Large intestine (tissue), 12 donors: ENCODE measurements at places on chromosomes 2 and 18.
A peak's percentile ranks its signal among the peaks of the same experiment; 100 is the strongest.

- no peak for DNase-seq
These were observed 99.6 kb upstream of the ASB18 start for GRCh38 chr2:236363711-236364277.

DNA sequence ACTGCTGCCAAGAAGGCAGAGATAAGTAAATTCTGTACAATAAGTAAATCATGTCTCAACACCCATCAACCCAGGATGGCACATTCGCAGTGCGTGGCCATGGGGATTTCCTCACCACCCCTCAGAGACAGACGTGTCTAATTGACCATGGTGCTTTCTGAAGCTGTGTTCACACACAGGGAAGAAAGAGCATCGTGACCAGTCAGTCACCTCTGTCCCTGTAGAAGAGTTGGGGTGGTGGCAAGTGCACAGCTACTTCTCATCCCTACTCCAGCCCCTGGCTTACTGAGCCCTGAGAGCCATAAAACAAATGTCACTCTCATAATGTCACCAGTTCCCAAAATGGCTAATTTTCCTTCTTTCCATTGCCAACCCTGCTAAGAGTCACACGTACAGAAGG, 31.3 kb upstream of the MLPH start:
- no peak for DNase-seq

- DNase-seq = peak; percentile 43
These were observed 822 bp downstream of the UBE2E3 start for GRCh38 chr2:180980943-180981911.

GRCh38 chr18:55539240-55539639, 48.8 kb downstream of the TCF4 start:
- DNase-seq = no peak

DNA sequence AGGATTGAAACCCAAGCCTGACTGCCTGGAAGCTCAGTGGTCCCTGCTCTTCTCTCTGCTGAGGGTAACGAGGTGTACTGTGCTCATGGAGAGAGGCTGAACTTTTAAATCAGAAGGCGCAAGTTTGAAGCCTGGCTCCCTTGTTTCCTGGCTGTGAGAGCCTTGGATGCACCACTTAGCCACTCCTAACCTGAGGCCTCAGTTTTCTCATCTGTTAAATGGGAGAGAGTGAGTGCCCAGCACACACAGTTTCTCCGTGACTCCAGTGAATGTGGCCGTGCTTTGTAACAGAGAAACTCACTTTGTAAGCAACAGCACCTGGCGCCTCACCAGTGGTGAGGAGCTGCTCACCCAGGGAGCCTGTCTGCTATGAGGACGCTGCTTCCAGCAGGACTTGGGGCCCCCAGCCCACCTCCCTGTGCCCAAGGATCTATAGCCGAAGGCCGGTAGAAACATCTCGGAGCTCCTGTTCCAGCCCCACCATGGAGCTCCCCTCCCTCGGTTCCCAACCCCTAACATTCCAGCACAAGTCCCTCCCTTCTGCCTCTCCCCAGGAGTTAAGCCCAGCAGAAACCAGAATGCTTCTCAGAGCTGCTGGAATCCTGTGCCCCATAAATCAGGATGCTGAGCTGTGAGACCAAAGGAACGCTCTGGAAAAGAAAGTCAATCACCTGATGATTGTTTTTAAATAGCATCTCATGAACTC, 20.3 kb upstream of the KCNK3 start:
- no peak for DNase-seq

- DNase-seq = no peak
These were observed 9.1 kb downstream of the SP9 start for GRCh38 chr2:174343623-174344455.

GRCh38 chr2:100248044-100248330, 74.3 kb downstream of the LONRF2 start:
- DNase-seq = no peak

DNA sequence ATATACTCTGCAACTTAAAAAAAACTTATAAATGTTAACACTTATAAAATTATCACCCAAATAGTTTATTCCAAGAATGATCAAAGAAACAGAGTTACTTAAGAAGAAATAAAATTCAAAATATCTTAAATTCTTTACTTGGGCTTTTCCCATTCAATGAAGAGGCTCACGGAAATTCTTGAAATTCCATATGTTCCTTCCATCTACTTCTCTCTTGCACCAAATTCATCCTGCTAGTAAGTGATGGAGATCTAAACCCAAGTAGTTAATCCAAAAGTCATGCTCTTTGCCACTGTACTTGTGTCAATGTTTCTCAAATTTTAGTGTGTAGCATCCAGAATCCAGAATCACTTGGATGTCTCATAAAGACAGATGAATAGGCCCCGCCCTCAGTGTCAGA, 465.9 kb downstream of the TXNL1 start:
- no peak for DNase-seq

DNA sequence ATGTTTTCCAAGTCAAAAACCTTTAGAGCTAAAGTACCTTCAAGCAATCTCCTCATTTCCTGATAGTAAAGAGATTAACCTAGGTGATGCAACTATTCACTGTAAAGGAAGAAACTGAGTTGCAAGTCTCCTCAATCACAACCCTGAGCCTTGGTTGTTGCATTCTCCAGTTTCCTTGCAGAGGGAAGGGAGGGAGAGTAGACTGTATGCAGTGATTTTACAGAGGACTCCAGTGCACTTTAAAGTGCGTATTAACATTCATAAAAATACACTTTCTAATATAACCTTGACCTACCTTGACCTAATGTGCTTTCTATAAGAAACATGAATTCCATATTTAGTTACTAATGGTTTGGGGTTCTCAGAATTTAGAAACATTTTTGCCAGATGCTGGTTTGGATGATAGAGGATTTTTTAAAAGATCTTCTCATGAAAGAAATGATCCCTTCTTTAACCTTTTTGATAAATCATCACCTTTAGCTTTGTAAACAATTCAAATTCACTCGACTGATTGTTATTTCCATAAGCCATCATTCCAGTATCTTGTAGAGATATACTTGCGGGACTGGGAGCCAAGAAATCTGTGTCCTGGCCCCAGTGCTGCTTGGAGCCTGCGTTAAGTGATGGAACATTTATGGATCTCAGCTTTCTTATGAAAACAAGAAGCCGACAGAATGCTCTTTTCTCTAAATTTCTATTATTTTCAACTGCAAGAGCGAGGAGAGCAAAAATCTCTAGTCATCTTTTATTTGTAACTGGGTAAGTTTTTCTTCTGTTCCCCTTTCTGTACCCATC, 228.3 kb downstream of the ZNF521 start:
- DNase-seq = no peak

- no peak for DNase-seq
These were observed 15.8 kb downstream of the C18orf63 start for GRCh38 chr18:74331404-74331803.

- no peak for DNase-seq
These were observed 475.6 kb downstream of the TDRD15 start for GRCh38 chr2:21599417-21599816.

DNA sequence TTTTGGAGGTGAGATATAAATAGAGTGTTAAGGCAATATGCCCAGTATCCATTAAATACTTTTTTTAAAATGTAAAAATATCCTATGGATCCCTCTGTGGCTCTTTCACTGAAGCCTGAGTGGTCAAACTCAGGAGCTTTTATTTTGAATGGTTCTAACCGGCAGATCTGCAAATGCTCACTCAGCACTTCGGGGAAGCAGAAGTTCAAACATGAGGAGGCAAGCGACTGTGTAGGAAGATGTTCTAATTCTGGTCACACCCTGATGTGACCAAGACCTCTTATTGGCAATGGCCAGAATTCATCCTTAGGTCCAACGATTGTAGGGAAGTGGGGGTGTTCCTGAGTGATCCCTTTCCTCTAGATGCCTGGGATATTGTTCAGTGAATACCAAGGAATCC, 168.8 kb downstream of the CDCA7 start:
- DNase-seq = no peak

- no peak for DNase-seq
These were observed 99.5 kb downstream of the EPB41L3 start for GRCh38 chr18:5444269-5444668.

DNA sequence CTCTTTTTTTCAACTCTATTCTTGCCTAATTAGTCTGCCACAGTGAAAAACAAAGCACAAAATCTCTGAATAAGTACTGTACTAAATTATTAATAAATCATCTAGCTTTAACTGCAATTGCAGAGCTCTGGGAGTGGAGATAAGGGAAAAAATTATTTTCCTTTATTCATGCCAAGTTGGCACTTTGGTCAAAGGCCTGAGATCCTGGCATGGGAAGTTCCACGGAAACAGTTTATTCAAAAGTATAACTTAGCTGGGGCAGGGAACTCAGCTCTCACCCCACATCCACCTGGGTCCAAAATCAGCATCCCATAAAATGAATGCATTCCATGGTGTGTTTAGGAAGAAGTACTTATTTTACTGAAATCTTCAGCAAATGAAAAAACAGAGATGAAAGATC, 185.2 kb upstream of the APCDD1 start:
- no peak for DNase-seq

DNA sequence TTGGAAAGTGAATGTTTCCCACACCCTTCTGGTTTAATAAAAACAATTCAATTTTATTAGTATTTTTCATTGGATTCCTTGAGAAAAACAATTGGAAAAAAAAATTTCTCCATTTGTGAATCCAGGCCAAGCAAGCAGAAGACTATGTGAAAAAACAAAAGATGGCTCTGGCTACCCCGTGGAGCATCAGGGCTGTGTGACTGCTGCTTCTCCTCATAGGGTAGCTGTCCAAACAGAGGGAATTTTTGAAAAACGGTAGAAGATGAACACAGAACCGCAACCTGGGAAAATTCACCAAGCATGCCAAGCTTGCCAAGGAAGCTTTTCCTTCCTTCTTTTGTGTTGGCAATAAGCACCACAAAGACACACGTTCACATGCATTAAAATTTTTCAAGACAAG, 71.3 kb upstream of the ACVR2A start:
- no peak for DNase-seq

DNA sequence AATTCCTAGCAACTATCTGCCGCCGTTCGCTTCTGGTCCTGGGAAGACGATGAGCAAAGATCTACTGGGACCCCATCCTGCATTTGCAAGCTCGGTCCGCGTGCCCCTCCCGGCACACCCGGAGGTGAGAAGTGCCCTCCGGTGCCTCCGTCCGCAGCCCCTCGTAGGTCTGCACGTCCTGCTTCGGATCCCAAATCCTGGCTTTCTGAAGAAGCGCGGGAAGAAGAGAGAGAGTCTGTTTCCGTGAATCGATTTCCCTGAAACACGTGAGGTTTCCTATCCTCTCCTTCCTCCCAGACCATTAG, 5.0 kb upstream of the OSR1 start:
- no peak for DNase-seq

DNA sequence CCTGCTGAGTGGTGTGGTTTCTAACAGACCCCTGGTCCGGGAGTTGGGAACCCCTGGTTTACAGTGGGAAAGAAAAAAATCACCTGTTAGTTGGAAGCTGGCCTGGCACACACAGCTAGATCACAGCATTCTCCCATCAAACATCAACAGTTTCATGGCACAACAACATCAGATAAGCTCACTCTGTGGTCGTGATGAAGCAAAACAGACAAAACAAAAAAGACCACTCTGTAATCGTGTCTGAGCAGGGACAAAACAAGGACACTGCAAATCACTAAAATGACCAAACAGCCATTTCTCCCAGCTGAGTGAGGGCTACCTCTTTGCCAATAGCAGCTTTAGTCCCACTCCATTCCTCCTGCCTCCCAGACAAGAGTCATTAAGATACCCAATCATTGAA, 9.0 kb upstream of the IMPACT start:
- no peak for DNase-seq

- DNase-seq = no peak
These were observed 21.2 kb downstream of the SH3BP4 start for GRCh38 chr2:234973008-234973407.

GRCh38 chr2:128817813-128818212, 499.1 kb upstream of the HS6ST1 start:
- DNase-seq = no peak

DNA sequence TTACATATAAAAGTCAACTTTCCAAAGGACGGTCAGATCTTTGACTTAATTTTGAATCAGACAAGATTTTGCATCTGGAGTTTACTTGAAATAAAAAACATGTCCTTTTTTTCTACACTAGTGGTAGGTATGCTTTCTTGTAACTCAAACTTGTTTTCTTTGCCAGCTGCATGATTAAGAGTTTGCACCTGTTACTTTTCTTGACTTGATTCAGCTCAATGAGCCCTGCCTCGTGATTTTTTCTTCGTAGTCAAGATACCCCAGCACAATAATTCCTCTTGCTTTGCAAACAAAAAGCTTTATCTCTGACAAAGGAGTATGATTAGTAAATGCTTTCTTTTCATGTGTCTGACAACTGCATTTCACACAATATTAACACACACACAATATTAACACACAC, 82.3 kb downstream of the FBXO15 start:
- DNase-seq = no peak

DNA sequence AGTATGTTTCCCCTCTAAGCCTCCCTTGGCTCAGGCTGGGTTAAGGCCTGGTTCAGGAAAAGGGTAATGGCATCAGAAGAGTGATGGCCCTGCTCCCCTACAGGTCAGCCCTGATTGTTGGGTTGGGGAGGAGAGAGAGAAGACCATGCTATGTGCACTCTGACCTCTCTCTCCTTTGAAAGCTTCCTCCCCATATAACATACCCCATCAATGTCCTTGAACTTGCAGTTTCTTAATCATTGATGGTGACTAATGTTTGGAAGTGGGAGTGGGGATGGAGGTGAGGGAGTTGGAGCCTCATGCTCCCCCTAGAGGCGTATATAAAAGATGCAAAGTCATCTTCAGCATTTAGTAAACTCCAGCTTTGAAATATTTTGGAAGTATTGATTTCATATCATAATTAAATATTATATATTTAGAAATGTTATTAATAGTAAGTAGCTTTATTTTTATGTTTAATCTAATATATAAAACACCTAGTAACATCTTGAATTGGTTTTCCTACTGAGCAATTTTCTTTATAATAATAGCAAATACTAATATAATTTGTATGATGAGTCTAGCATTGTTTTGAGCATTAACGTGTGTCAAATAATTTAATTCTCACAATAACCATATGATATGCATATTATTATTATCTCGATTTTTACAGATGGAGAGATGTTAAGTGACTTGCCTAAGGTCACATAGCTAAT, 8.8 kb downstream of the PLCL1 start:
- DNase-seq = no peak

- no peak for DNase-seq
These were observed 32.4 kb downstream of the INPP4A start for GRCh38 chr2:98477036-98477435.
